ENCODE measurements at places on chromosomes 13 and 19. TPM values are rescaled to one million over a fixed set of nuclear protein-coding genes. Genes with fewer than 3 reads are reported as not detected.

The CTXN1 gene
- total RNA-seq, result 1.4 TPM

The ZNF442 gene
- total RNA-seq, result 6.3 TPM

The IL4I1 gene
- total RNA-seq, result 0.38 TPM

The CEACAM3 gene
- not detected for total RNA-seq

The DMRTC2 gene
- not detected for total RNA-seq

The MATK gene
- total RNA-seq, result under 0.01 TPM

The MCEMP1 gene
- total RNA-seq, result not detected

The CCDC169 gene
- total RNA-seq, result 1.3 TPM

All from regular cardiac myocyte (primary cell).